ENCODE measurements at places on chromosomes 2 and 18.

GRCh38 chr18:54822872-54823845, 5.1 kb upstream of the RAB27B start:
- DNase-seq, result peak; percentile 11

DNA sequence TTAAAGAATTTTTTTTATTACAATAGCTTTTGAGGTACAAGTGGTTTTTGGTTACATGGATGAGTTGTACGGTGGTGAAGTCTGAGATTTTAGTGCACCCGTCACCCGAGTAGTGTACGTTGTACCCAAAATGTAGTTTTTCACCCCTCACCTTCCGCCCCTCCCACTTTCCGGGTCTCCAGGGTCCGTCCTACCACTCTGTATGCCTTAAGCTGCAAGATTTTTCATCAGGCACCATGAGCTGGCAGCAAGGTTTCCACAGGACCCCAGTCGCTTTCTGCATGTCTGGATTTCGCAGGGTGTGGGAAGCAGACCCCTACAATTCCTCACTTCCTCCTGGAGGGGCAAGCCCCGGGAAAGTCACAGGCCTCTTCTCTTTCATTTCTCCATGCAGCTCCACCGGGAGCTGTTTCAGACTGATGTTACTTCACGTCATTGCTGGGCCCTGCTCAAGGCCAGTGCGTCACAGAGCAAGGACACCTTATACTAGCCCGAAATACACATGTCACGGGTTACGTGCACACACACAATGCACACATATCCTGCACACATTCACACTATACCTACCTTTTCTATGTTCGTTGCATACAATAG, 179.1 kb downstream of the ZFP36L2 start:
- no peak for DNase-seq

- peak; percentile 80 for DNase-seq
Observed at GRCh38 chr2:115161771-115162493, 719.5 kb downstream of the DPP10 start.

GRCh38 chr2:96967436-96967835, 18.9 kb downstream of the FAM178B start:
- no peak for DNase-seq

DNA sequence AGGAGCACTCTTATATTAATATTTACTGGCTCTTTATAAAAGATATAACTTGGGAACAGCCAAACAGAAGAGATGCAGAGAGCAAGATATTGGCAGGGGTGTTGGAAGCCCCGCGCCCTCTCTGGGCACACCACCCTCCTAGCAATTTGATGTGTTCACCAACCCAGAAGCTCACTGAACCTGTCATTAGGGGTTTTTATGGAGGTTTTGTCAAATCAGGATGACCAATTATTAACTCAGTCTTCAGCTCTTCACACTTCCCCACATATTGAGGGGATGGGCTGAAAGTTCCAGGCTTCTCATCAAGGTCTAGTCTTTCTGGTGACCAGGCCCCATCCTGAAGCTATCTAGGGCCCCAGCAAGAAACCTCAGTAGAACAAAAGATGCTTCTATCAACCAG, 10.9 kb upstream of the INO80D start:
- no peak for DNase-seq

DNA sequence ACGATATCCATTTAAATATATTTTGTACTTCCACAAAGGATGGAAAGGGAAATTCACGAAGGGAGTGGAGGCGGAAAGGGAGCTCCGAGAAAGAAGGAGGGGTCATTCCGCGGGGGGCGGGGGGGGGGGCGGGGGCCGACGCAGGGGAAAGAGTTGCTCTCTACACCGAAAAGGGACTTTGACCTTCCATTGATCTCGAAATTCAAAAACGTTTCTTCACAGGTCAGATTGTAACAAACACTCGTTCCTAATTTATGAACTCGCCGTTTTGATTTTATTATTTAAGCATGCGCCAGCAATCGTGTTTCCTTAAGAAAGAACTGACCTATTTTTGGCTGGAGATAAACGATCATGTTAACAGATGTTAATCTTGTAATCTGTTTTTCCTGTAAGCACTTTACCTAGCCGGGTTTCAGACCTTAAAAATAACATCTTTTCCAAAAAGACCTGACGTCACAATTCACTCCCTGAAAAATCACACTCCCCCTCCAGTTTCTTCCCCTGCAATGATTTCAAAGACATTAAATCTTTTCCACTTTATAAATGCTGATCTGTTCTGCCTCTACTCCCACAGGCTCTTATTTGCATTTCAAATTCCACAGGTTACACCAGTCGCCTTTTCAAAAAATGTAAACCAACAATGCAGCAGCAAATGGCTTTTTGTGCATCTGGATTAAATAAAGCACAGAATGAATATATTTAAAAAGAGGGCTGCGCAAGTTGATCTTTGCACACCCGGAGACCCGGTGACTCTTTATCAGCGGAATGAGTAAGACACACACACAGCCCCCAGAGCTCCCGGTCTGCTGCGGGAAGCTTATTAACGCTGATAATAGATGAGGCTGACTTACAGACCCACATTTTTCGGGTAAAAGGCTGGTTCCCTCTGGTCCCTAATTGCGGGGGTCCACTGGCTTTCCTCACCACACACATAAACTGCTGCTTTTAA, 1.6 kb downstream of the ZNF516 start:
- peak; percentile 70 for DNase-seq
